ENCODE measurements at places on chromosomes 3 and 15. TPM values are rescaled to one million over a fixed set of nuclear protein-coding genes. Genes with fewer than 3 reads are reported as not detected.

Gene DGKG
- polyA plus RNA-seq, result 0.95 TPM

DNA sequence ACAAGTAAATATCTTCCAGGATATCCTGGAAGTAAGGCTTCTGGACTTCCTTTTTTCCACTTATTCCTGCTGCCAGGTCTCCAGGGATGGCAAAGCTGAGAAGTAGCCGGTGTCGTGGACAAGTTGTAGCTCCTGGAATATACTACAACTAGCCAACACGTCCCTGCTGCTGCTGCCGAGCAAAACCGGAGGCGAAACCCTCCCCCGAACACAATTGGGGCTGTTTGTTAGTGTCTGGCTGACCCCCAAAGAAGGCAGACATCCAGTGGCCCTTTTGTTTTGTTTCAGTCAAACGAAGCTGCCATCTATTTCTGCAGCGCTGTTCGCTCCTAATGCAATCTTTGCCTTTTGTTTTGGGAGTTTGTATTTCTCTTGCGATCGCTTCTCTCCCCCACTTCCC lies 45.3 kb upstream of the EIF5A2 start:
- H3K27me3 ChIP-seq, result no peaks in the 10 kb centered on the region
- DNase-seq, result no peak
- H3K36me3 ChIP-seq, result no peaks in the 10 kb centered on the region
- H3K4me3 ChIP-seq, result no peak overlapping the region

DNA sequence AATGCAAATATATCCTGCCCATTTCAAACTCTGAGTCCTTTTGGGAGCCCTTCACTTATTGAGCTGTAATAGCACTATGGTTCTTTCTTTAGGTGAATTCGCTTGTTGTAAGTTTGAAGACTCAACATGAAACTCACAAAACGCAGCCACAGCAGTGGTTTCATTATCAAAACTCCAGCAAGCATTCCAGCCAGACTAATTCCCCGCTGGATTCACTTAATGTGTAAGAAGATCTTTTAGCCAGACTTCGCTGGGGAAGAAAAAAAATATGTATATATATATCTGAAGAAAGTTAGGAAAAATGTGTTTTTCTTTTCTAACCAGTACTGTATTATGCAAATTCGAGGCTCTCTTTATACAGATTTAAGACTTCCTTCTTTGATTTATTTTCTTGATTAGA lies 241.1 kb downstream of the WNT5A start:
- no peak overlapping the region for H3K27ac ChIP-seq
- H3K4me3 ChIP-seq, result no peak overlapping the region
- DNase-seq, result no peak

- no peaks in the 10 kb centered on the region for H3K27me3 ChIP-seq
- no peak overlapping the region for H3K27ac ChIP-seq
- no peaks in the 10 kb centered on the region for H3K4me1 ChIP-seq
- H3K4me3 ChIP-seq, result no peak overlapping the region
- H3K36me3 ChIP-seq, result no peaks in the 10 kb centered on the region
These were observed 252.6 kb downstream of the UBE2E2 start for GRCh38 chr3:23455775-23456174.

GRCh38 chr15:40523611-40524010 lies 41.2 kb downstream of the CCDC32 start:
- no peaks in the 10 kb centered on the region for H3K27me3 ChIP-seq
- no peak overlapping the region for H3K27ac ChIP-seq
- H3K4me3 ChIP-seq, result no peak overlapping the region

DNA sequence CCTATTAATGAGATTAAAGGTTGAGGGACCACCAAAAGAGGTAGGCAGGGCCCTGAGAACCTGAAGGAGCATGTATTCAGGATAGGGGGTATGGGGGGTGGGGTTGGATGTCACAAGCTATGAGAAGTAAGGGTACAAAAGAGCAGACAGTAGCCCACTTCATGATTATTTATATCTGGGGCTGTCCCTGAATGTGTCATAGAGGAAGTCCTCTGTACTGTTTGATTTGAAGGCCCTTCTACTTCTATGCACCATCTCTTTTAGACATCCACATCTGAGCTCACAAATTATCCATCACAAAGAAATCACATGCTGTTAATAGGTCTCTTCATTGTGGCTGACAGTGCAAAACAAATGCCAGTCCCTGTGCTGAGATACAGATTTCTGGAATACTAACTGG lies 68.6 kb downstream of the FHIT start:
- no peaks in the 10 kb centered on the region for H3K36me3 ChIP-seq
- peaks cover 3% of the 10 kb centered on the region for H3K4me1 ChIP-seq
- H3K27ac ChIP-seq, result no peak overlapping the region
- no peak for DNase-seq

DNA sequence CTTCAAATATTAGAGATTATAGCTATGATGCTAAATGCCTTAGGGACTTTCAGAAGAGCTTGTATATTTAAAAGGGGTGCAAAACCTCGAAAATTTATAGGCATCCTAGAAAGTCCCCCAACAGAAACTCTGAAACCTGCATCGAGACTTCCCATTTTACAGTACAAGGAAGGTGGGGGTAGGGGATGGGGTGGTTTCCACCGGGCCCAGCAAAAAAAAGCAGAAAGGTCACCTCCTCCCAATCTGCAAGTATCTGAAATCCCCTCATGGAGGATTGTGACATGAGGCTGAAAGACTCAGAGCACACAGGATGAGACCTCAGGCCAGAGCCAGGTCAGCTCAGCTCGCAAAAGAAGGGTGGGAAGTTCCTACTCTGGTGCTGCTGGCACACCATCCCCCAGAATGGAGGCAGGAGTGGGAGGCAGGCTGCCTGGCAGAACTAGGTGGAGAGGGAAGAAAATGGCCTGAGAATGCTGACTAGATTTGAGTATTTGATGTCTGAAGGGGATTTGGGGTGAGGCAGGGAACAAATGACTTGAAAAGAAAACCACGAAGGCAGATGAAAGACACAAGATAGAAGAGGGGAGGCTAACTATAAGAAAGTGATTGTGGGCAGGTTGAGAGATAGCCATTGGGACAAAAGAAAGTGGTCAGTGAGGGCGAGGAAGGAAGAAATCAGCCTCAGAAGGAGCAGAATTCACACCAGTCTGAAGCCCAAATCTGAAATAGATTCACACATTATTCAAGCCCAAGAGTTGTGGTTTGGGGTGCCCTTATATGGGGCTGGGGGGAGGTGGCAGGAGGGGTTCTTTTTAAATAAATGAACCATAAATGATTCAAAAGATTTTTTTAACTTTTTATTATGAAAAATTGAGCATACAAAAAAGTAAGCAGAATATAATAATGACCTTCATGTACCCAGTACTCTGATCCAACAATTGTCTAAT lies 22.5 kb upstream of the TSC22D2 start:
- no peaks in the 10 kb centered on the region for H3K27me3 ChIP-seq
- no peak overlapping the region for H3K4me3 ChIP-seq
- H3K27ac ChIP-seq, result no peak overlapping the region
- H3K36me3 ChIP-seq, result no peaks in the 10 kb centered on the region
- no peak for DNase-seq

GRCh38 chr3:191316876-191317603 lies 12.2 kb upstream of the CCDC50 start:
- H3K4me1 ChIP-seq, result no peaks in the 10 kb centered on the region
- no peak overlapping the region for H3K4me3 ChIP-seq
- H3K27ac ChIP-seq, result no peak overlapping the region

GRCh38 chr3:40170395-40170794 lies 139.1 kb upstream of the EIF1B start:
- H3K27ac ChIP-seq, result no peak overlapping the region
- no peaks in the 10 kb centered on the region for H3K36me3 ChIP-seq

Measured in kidney (tissue), 22 donors.